ENCODE measurements at places on chromosomes 1 and 21.

GRCh38 chr1:91455334-91455733, 45.3 kb upstream of the CDC7 start:
- no peak for DNase-seq

GRCh38 chr1:41144285-41144684, 97.8 kb downstream of the SCMH1 start:
- DNase-seq = no peak

DNA sequence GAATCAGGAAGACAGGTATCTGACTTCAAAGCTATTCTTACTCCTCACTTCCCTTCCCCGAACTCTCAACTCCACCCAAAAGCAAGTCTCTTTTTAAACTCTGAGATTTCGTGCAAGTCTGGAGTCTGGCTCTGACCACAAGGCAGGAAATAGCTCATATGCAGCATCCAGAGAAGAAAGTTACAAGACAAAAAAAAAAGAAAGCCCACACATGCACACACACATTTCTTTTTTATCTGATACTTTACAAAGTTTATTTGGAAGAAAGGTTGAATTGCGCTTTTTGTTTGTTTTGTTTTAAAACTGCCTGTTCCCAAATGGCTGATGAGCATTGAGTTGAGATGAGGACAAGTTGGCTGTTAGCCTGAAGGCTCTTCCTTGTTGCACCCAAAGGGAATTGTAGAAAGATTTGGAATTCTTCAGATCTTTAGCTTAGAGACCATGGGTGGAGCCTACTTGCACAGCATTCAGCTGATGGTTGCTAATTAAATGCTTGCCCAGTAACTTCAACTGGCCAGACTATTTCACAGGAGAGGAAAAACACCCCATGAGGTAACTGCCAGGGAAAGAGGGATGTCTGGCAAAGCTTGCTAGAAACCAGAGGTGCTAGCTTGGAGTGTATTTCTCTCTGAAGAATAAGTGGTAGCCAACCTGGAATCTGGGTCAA, 490.3 kb downstream of the TTLL7 start:
- no peak for DNase-seq

DNA sequence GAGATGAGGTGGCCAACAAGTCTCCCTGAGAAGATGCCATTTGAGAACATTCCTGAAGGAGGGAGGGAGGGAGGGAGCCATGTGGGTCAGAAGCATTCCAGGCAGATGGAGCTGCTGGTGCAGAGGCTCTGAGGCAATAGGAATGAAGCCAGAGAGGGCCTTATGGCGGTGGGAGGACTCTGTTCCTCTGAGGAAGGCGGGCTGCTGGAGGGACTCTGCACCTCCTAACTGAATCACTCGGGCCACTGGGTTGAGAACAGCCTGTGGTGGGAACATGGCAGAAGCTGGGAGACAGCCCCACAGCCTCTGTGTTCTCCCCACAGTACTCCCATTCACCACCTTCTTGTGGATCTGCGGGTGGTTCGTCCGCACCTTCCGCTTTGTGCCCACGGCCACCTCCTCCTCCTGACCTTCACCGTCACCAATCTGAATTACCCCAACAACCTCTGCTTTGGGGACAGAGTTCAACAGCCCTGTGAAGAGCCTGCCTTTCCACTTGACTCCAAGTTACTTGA, 2.4 kb upstream of the TMEM125 start:
- DNase-seq = no peak

- no peak for DNase-seq
Measured at GRCh38 chr1:20981915-20982314, 194.8 kb downstream of the EIF4G3 start.

DNA sequence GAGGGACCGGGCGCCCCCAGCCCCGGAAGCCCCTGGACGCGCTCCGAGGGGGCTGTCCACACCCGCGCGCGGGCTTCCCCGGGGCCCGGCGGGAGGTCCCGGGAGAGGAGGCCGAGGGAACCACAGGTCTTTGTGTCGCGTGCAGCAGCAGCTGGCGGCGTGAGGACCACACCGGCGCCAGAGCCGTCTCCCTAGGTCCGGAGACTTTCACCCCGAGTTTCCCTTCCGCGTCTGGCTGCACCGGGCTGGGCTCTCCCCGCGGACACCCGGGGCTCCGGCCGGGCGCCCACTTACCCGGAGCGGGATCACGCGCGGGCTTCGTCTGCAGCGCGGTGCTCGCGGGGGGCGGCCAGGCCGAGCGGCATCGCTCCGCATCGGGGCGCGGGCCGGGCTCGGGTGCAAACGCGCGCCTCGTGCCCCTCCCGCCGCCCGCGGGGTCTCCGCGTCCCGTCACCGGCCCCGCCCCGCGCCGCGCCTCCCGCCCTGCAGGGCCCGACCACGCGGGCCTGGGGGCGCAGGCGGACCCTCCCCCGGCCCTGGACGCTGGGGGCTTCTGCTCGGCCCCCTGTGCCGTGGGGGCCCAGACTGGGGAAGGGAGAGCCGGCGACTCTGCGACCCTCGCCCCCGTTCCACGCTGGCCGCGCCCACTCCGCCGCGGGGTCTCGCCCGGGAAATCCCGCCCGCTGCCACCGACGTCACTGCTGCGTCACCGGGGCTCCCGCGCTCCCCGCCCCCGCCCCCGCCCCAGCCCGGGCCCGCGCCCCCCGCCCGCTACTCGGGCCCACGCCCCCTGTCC, at the start of gene GNG4:
Gene GNG4, minus strand, starts transcription at position 417 of the 796 bp plus-strand sequence. CDS start 65,946 bp downstream, outside the sequence.
- DNase-seq = peak; percentile 14

GRCh38 chr1:26360807-26361604, 7.1 kb upstream of the CRYBG2 start:
- DNase-seq = no peak

DNA sequence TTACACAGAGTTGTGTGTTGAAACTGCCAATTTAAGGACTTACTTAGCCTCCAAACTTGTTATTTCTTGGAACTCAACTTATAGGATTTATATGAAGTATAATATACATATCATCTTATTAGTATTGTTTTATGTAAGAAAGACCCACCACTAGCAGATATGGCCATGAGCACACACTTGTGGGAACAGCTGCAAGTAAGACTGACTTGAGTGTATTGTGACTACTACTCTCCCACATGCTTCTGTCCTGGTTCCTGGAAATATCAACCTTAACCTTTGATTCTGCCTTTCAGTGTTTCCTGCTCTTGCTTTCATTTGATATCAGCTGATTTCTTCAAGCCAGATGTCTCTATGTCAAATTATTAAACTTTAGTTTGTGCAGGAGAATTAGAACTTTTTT, 175.3 kb downstream of the MAGI3 start:
- no peak for DNase-seq

GRCh38 chr1:33928251-33928650, 64.4 kb downstream of the HMGB4 start:
- DNase-seq = no peak

GRCh38 chr21:44818640-44819011, 764 bp upstream of the SUMO3 start:
- no peak for DNase-seq

GRCh38 chr1:187759825-187760333, 931.1 kb downstream of the PLA2G4A start:
- no peak for DNase-seq

GRCh38 chr1:199204231-199204630, 565.4 kb downstream of the PTPRC start:
- DNase-seq = no peak

DNA sequence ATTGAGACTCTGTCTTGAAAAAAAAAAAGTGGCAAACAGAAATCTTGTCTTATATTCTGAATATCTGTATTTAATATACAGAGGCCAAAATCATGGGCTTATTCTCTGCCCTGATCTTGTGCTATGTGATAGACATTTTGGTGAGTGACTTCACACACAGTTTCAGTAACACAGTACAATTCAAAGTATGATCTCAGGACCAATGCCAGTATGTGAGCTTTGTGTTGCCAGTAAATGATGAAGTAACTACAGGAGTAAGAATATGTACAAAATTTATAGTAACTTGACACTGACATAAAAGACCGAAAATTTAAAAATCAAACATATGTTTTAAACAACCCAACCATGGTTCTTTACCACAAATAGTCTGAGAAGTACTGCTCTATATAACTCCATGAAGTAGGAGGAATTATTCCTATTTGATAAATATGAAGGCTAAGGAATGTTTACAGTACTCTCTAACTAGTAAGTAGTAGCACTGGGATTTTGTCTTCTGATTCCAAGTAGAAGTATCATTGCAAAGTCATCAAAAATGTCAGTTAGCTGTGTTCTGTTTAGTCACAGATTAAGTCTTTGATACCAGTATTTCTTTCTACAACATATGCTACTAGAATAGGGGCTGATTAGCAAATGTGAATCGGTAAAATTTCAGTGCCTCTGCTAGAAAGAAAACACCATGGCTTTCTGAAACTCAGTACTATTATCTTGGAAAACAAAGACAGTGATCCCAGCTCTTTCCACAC, 25.3 kb downstream of the DPH5 start:
- no peak for DNase-seq

GRCh38 chr1:180486092-180486491, 16.3 kb downstream of the ACBD6 start:
- DNase-seq = no peak

- DNase-seq = no peak
Measured at GRCh38 chr1:26109229-26110164, 2.1 kb upstream of the PDIK1L start.

- DNase-seq = no peak
Measured at GRCh38 chr21:29374481-29374880, 75.8 kb downstream of the BACH1 start.

GRCh38 chr1:244965185-244966030, 101.1 kb upstream of the HNRNPU start:
- no peak for DNase-seq

DNA sequence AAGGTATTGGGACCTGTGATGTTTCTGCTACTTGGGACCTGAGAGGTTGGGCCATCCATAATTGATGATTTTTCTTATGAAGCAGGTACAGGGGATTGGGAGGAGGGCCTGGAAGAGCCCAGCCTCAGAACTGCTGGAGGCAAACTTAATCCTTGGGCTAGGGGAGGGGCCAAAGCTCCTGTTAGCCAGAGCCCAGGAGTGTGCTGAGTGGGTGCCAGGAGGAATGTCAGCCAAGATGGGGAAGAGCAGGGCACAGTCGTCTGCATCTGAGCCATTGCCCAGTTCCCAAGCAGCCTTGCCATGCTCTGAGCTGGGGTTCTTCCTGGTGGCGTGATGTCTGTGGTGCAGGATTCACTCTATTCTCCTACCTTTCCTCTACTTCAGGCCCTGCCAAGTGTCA, 5.8 kb downstream of the MAPKAPK2 start:
- no peak for DNase-seq

DNA sequence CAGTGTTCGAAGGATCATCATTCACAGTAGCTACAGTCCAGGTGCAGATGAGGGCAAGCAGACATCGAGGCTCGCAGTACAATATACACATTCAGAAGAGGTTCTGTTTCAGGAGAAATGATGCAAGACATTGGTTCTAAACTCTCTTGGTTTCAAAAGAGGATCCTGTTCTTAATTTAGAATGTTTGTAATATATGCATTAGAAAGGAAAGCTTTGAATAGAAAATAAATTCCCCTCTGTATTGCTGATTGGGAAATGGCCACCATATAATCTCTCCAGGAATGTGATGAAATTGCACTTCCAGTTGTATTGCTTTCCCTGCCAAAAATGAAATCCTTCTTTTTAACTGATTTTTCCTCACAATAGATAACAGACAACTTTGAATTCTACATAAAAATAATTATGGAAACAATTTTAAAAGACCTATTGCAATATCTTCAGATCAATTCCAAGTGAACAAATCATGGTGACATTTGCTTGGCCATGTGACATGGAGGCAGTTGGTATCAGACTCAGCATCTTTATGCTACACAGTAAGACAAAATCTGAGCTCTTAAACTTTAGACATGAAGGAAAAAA, 27.6 kb upstream of the SIPA1L2 start:
- no peak for DNase-seq

GRCh38 chr1:8004803-8005573, 21.1 kb downstream of the ERRFI1 start:
- DNase-seq = no peak

DNA sequence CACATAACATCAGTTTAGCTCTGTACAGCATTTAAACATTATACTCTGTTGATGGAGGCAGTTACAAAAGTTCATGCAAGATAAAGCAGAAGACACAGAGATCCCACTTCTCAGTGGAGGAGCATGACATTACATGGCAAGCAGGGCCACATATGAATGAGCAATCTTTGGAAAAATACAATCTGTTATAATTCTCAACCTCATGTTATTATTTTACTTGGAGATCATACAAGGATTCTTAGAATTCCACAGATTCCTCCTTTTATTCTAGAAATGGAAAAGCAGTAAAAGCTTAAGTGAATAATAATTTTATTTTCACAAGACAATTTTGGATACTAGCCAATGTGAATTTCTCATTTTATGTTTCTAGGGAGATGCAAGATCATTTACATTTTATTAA, 66.6 kb downstream of the IFI44 start:
- DNase-seq = no peak

DNA sequence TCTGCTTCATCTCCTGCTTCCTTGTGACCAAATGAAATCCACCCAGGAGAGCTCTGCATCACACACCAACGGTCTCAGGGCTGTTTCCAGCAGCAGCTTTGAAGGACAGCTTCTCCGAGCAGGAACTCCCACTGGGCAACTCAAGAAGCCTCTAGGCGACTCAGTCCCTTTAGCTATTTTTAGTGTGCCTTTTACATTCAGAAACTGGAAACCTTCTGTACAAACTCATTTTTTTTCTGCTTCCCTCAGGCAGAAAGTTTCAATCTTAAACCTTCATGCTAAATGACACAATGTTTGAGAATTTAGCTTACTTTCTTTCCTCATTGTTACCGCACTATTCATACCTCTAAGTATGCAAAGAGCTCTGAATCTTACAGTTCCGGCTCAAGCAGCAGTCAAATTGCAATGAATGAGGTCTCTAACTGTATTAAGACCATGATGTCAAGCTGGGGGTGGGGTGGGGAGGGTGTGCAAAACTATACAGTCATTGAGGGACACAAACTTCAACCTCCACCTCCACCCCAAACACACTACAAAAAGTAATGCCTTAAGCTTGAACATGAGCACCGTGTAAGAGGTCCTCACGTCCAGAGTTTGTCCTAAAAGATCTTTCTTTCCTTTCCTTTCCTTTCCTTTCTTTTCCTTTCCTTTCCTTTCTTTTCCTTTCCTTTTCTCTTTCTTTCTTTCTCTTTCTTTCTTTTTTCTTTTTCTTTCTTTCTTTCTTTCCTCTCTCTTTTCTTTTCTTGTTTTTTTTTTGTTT, 16.4 kb upstream of the TARBP1 start:
- no peak for DNase-seq

- DNase-seq = no peak
Measured at GRCh38 chr1:18710002-18710401, 79.4 kb downstream of the PAX7 start.

DNA sequence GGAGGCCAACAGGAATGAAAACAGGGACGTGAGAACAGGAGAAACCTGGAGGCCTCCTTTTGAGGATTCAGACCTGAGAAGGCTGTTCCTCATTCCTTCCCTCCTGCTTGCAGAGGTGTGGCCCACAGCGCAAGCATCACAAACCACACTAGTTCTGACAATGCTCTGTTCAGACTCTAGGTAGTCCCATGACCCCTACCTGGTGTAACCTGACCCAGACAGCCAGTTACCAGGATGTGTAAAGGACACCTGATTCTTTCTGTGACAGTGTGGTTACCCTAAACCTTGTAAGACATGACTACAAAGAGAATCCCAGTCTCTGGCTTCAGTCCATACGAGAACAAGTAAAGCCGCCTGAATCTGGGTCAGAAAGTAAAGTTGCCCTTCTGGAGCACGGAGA, 3.2 kb downstream of the MECR start:
- no peak for DNase-seq

- no peak for DNase-seq
Measured at GRCh38 chr1:151710187-151710840, 6.3 kb downstream of the CELF3 start.

All from memory B cell (primary cell).